Activated T-cell treated with anti-CD3 and anti-CD28 coated beads, Interleukin-2, amount 50 U/mL, for 4 hours (primary cell): ENCODE measurements at places on chromosomes 4 and X.

- DNase-seq = no peak
Measured at GRCh38 chrX:21929209-21929608, 11.3 kb upstream of the SMS start.

GRCh38 chrX:68725756-68726365 is 78.4 kb downstream of the STARD8 start:
- no peak for DNase-seq

DNA sequence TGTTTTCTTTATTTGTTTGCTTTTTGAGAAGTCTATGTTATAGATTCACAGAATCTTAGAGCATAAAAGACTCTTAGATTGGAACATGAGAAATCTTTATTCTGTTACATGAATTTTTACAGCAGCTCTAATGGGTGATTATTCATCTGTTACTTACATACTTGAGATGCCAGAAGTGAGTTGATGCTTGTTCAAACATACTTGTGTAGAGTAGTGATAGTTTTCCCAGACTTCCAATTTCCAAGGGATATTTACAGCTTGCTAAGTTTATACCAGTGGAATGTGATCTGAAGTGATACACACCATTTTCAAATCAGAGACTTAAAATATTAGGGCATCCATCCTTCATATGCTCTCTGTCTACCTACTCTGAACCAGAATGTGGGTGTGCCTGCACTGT is 252.9 kb upstream of the SMIM31 start:
- no peak for DNase-seq

DNA sequence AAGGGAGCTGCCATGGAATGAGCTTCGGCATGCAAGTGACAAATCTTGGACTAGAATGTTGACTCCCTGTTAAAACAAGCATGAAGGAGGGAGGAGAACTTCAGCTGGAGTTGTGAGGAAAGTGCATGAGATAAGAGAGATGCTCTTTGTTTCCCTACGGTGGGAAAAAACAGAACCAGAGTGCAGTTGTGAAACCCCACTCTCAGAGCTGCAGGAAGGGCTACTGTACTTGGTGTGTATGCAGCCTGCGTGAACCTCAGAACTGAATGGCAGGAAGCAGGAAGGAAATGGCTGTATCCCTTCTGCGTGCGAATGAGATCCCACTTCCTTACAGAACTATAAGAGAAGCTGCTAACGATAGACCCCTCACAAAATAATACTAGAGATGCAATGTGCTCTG is 57.2 kb downstream of the EGF start:
- no peak for DNase-seq

DNA sequence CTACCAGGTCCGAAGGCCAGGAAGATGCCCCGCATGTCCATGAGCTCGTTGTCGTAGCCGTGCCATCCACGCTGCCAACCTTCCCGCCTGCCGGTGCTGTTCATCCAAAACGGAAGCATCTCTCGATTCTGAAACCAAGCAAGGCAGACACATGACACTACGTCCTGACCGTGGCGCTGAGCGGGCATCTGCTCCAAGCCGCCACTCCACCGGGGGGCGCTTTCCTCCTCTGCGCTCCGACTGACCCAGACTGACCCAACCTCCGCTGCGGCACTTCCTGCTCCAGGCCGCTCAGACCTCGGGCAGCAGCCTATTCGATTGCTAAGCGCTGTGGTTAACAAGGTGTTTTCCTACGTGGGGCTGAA is 120.5 kb downstream of the ENPP6 start:
- no peak for DNase-seq
